Chondrocyte (in vitro differentiated cells): ENCODE measurements at places on chromosomes 6 and 20. TPM values are rescaled to one million over a fixed set of nuclear protein-coding genes. Genes with fewer than 3 reads are reported as not detected.

DNA sequence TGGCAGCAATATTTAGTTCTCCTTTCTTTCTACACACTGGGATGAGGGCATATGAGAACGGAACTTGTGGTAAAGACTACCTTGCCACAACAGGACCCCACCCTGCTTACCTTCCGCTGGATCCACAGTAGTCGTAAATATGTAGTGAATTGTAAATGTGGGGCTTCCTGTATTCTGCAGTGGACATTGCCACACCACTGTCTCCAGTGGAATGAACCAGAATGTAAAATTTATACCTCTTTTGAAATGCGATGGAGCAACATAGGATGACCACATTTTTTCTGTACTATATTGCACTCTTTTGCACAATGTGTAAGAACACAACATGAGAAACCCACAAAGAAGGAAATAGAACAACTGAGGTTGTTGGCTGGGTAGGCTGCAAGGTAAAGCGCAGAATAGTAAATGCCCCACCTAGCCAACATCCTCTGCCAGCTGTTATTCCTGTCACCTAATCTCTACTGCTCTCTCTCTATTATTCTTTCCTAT, 16.1 kb upstream of the RIPOR2 start:
- DNase-seq = no peak

GRCh38 chr6:31171931-31172905, 1.7 kb upstream of the POU5F1 start:
- DNase-seq = no peak

GRCh38 chr6:128397996-128398395, 122.4 kb downstream of the PTPRK start:
- no peak for DNase-seq

- DNase-seq = no peak
These were observed 1.7 kb upstream of the DSTN start for GRCh38 chr20:17568045-17568788.

Gene HBS1L
- total RNA-seq = 69.3 to 72.8 TPM (median 70.4 TPM) in 3 replicates

Gene LTB
- not detected in 3 replicates for total RNA-seq

Gene PRDM1
- total RNA-seq = 0.08 to 0.15 TPM (median 0.15 TPM) in 3 replicates

Gene TMEM30A
- total RNA-seq = 146 to 189 TPM (median 154 TPM) in 3 replicates

DNA sequence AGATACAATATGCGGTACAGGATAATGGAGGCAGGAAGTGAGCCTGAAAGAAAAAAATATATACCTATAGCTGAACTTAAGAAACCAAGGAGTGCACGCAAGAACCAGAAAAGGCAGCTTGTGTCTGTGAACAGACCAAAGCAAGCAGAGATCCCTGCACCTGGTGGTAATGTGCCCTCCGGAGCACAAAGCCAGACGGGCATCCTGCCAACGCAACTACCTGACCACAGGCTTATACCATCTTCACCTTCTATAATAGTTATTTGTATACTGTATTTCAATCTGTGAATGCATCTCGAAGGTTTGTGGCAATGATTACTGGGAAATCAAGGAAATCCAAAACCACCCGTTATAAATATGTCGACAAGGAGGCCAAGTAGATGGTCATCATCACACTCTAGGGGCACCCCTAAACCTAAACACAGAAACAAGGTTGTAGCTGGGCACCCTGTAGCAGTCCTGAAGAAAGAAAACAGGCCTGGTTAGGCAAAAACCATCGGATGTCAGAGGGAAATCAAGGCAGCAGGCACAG, 801 bp downstream of the FBXL4 start:
- no peak for DNase-seq

DNA sequence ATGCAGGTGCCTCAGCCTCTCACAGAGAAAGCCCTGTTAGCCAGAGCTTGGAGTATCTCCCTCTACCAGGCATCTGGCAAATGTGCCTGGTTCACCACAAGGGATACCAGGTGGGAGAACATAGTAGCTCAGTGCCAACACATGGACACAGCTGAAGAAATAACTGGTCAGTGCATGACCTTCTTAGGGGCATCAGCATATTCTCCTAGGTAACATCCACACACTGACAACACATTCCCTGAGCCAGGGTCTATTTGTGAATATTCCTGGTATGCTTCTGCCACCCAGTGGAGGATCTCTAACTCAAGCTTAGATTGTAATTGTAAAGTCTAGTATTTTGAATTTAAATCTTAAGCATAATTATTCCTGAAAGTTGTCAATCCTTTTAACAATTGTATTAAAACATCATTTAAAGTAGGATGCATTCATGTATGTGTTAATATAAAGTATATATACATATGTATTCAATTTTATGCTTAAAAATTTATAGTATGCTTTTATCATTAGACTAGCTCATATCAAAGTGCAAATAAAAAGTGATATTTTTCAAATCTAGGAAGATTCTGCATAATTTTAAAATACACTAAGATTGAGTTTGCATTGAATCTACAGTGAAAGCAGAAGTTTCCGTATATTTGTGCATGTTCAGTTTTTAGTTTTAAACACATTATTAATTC, 45.3 kb upstream of the COL21A1 start:
- DNase-seq = no peak

DNA sequence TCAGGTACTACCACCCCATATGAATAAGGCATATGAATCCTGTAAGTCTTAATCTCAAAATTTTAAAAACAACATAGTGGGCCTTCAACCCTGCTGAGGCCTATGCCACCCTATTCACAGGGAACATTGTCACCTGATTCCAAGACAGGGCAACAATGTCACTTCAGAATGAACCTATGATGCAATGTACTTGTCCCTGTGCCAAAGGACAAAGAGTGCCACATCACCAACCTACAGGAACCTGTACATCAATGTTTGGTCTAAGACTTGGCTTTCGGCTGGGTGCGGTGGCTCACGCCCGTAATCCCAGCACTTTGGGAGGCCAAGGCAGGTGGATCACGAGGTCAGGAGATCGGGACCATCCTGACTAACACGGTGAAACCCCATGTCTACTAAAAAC, 318.5 kb upstream of the JARID2 start:
- no peak for DNase-seq

Gene WFDC10B
- not detected in 3 replicates for total RNA-seq

GRCh38 chr20:1946762-1947534, 46.9 kb downstream of the PDYN start:
- no peak for DNase-seq

DNA sequence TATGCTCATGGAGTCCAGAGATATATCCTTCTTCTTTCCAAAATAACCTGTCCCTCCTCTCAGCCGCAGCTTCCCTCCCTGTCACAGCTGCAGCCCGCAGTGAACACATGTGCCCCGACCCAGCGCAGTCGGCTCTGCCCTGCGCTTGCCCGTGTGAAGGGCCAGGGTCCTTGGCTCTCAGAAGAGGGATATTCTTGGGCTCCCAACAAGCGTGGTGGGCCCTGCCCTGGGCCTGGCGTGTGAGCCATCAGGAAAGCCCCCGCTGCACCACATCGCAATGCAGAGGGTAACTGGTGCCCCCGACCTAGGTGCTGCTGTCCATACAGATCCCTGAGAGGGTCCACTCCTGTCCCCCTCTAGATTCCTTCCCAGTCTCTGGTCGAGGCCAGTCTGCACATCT, 65.2 kb downstream of the SSR1 start:
- no peak for DNase-seq

DNA sequence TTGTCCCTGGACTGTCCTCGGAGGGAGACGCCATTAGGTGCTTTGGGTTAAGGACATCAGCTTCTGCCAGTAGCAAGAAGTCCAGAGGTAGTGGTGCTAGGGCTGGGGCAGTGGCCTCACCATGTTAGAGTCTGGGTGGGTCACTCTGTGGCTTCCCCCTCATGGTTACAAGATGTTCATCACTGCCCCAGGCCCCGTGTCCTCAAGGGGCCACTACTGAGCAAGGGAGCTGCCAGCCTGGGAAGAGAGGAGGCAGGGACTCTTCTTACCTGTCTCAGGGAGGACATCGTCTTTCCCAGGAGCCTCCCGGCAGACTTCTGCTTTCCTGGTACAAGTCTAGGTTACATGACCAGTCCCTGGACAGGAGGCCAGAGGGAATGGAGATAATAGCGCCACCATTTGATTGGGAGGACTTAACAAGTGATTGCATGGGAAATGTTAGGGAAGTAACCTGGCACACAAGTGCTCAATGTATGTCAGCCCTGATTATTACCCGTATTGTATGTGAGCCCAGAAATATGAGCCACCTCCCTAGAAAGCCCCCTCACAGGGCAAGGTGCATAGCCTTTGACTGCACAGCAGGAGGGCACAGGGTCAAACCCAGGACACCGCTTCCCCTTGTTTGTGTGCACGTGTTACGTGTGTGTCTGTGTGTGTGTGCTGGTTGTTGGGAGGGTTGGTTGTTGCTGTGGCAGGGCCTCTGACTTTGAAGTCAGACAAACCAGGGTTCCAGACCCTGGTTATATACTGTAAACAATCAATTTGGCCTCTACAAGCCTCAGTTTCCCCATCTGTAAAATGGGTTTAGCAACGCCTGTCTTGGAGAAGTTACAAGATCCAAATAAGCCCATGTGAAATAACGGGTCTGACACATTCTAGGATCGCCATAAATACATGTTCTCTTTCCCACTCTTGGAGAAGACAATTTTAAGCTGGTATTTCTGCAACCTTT, 30.0 kb downstream of the SIRPA start:
- DNase-seq = no peak

DNA sequence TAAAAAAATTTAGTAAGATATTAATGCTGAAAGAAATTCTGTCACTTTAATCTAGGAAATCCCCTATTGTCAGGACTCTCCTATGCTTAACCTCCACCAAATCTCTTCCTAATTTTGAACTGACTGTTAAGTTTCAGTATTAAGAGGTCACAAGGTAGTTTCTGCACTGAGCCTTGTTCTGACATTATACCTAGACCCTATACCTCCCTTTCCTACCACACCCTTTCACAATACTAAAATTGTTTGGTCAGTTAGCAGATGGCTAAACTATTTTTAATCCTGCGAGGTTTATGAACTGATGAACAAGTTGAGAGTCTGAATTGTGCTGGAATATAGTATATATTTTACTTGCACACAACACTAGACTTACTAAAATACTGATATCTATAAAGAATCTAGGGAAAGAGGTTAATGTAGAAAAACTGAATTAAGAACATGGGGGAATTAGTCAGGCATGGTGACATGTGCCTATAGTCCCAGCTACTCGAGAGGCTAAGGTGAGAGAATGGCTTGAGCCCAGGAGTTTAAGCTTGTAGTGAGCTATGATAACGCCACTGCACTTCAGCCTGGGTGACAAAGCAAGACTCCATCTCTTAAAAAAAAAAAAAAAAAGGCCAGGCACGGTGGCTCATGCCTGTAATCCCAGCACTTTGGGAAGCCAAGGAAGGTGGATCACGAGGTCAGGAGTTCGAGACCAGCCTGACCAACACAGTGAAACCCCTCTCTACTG, 51.5 kb downstream of the HBS1L start:
- DNase-seq = no peak

- no peak for DNase-seq
These were observed 361.6 kb downstream of the PHF3 start for GRCh38 chr6:63997221-63997620.

Gene GHRH
- total RNA-seq = not detected in 3 replicates

DNA sequence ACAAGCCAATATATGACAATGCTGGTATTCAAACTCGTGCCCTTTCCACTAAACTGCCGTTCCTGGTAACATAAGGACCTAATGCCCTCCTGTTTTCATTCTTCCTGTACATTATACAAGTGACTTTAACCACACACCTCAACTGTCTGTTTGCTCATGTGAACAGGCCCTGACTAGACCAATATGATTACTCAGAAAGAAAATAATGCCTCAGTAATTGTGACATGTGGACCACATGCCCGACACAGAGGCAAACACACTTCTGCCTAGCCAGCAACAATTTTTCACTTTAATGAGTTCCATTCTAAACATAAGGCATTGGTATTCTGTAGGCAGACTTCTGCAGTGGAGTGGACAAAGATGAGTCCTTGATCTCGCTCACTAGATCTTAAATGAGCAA, 30.0 kb downstream of the SLC22A16 start:
- DNase-seq = no peak

Gene ACTL10
- total RNA-seq = 0.60 to 2.5 TPM (median 2.3 TPM) in 3 replicates

GRCh38 chr6:145736661-145737144, 1.4 kb upstream of the EPM2A start:
- DNase-seq = no peak

Gene ASXL1
- total RNA-seq = 59.9 to 92.6 TPM (median 78.9 TPM) in 3 replicates

Gene NR2E1
- not detected in 3 replicates for total RNA-seq

DNA sequence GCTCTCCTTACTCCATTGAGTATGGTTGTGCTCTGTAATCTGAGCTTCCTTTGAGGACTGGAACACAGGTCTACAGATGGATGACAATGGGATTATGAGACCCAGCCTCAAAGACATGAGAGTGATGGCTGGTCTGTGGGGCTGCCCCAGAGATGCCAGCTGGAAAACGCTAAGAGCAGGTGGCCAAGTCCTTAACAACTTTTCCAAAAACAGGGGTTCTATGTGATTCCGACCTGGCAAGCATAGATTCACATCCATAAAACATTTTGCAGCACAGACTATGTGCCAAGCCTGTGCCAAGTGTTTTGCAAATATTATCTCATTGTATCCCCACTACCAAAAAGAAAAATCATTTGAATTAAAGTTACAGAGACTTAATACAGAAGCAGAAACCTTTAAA, 270.4 kb downstream of the PTPRT start:
- no peak for DNase-seq

- DNase-seq = no peak
These were observed 18.7 kb upstream of the SGK2 start for GRCh38 chr20:43539975-43540672.

Gene PNPLA1
- total RNA-seq = not detected in 3 replicates

DNA sequence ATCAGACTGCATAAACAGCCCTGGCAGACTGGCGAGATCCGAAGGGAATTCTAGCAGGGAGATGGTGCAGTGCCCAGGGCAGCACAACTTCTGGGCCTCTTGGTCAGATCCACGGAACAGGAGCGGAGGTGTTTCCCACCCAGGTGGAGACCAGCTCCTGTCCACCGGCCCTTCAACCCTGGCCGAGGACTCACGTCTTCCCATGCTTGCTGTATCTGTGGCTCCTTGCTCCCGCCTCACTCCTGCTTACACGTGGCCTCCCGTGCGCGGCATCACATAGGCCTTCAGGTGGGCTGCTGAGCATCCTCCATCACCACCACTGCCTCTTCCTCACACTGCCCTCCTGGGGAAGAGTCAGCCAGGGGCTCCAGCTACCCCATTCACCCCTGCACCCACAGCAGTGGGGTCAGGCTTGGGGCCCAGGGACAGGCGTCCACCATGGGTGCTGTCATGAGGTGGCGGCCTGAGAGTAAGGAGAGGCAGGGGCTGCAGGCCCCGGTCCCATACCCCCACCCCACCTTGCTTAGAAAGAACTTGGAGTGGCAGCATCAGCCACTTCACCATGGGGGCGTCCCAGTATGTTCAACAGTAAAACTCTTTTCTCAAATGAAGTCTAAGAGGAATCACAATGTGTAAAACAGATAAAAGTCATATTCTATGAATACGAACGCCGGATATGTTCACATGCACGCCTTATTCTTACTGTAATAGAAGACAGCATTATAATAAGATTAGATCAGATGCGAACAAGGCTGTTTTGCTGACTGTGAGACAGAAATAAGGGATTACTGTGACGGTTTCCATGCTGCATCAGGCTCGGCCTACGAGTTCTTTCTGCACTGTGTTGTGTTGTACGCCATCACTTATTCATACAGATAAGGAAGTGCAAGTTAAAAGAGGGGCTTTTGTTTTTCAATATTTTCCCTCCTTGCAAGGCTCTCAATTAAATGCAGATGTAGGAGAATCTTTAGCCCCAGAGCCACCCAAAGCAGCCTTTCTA, 165.4 kb downstream of the GRM4 start:
- peak; percentile 79 for DNase-seq

Gene BPIFB2
- total RNA-seq = not detected in 3 replicates

Gene ARHGAP40
- not detected in 3 replicates for total RNA-seq

GRCh38 chr6:101605874-101606273, 212.4 kb downstream of the GRIK2 start:
- no peak for DNase-seq

Gene PPIL4
- 28.8 to 30.0 TPM (median 29.8 TPM) in 3 replicates for total RNA-seq
